ENCODE measurements at places on chromosomes 4 and X.

GRCh38 chr4:21992330-21992729 lies 43.8 kb upstream of the KCNIP4 start:
- no peak for DNase-seq

DNA sequence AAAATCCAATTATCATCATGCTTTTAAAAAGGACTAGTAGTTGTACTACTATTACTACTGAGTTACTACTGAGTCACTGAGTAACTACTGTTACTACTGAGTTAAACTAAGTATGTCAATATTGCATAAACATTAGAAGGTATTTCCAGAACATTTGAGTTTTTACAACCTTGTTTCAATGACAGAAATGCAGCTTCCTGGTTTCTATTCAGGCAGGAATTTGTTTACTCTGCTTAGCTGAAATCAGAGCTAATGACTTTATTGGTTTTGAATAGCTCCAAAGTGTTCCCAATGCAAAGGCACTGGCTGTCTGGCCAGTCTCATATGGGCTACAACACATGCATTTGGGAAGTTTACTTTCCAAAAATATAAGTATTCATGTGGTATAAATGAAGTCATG lies 12.0 kb downstream of the RPS6KA6 start:
- DNase-seq, result no peak

DNA sequence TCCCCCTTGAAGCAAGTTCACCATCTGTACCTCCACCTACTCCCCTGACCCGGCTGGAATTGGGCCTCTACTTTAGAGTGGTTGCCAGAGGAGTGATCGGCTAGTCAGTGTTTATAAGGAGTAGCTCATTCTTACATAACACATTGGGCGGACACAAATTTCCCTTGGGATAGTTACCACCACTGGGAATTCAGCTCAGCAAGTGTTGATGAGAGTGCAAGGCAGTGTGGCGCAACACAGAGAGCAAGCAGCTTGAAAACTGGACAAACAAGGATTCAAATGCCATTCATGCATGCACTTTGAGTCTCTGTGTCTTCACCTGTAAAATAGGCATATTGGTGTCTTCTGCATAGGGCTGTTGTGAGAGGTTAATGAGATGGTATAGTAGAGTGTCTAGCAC lies 92.7 kb downstream of the STK32B start:
- no peak for DNase-seq

DNA sequence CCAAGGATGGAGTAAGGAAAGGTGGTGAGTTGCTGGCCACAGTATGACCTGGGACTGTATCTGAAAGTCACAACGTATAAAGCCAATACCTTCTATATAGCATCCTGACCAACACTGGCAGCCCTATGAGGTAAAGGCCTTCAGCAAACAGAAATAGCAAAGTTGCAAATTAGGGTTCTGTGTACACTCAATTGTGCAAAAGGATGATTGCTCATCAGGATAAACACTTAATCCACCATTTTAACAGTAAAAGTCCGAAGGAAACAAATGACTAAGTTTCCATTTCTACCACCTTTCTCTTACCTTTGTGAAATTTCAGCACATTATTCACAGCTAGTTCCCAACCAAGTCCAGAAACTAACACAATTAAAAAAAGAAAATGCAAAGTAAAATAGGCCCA lies 1.4 kb upstream of the FNIP2 start:
- DNase-seq, result peak; percentile 41

GRCh38 chr4:186021461-186022167 lies 47.3 kb upstream of the TLR3 start:
- DNase-seq, result no peak

GRCh38 chrX:141928432-141928831 lies 24.7 kb downstream of the MAGEC1 start:
- no peak for DNase-seq

DNA sequence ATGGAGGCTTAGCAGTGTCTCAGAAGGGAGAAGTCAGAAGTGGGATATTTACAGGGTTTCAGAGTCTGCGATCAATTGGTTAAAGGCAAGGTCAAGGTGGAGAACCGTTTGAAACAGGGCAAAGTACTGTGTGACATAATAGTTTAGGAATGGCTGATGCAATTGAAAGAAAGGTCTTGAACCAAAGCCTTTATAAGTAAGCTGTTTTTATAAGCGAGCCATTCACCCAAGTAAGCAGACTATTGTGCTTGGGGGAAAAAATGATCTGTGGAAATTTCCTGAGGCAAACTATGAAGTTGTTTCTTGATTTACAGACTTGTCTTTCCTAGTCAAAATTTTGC lies 327.3 kb downstream of the CAMK2D start:
- DNase-seq, result no peak

DNA sequence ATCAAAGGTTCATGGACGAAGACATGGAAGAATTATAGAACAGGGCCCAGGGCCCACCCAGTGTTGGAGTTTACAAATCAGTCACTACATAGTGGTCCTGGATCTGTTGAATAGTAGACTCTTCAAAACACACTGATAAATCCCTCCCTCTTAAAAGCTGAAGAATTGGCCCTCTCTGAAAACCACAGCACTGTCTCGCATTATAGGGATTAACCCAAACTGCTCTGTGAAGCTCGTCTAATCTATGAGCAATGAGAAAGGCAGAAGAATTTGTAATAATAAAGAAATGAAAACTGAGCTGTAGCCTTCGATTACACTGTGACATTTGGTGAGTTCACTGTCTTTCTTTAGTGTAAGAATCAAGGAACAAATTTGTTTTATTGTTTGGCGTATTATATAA lies 92.5 kb upstream of the ZFP42 start:
- no peak for DNase-seq

DNA sequence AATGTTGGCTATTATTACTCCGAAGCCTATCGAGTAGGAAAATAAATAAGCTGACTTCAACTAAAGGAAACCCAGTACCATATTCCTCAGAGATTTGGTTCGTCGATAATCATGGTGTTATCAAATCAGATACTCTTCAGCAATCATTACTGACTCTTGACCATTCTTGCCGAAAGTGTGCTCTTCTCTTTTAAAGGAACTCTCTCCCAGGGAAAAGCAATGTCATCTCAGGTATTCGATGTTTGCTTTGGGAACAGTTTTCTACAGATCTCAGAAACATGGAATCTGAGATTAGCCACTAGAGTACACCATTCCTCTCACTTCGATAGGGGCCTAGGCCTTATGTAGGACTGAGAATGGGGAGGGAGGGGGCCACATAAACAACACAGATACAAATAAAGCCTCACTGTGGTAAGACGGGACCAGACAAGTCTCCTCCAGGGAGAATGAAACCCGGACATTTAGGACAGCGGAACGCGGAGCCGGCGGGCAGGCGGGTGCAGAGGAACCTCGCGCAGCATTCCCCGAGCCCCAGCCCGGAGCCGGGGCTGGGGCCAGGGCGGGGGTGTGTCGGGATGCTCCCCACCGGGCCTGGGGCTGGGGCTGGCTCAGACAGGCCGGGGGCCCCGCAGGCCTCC lies 581 bp downstream of the DNAJB14 start:
- no peak for DNase-seq

- peak; percentile 50 for DNase-seq
Measured at GRCh38 chrX:12771445-12772069, 19.7 kb upstream of the PRPS2 start.

DNA sequence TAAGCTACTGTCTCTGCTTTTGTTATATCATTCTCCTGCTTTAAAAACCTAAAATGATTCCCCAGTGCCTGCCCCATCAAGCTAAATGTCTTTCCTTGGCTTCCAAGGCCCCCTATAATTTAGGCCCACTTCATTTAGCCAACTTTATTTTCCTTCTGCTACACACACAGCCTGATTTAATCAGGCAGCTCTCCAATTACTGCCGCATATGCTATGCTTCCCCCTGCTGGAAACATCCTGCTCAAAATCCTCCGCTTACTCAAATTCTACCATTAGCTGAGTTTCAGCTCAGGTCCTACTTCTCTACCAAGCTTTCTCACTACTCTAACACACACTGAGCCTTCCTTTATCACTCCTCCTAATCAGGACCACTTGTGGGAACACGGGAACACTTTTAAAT lies 17.0 kb downstream of the LAMP2 start:
- no peak for DNase-seq

- DNase-seq, result no peak
Measured at GRCh38 chr4:183405303-183405702, 39.1 kb upstream of the CDKN2AIP start.

- DNase-seq, result no peak
Measured at GRCh38 chr4:152528060-152528459, 7.8 kb downstream of the FBXW7 start.

- DNase-seq, result no peak
Measured at GRCh38 chr4:114512595-114513295, 85.9 kb upstream of the UGT8 start.

DNA sequence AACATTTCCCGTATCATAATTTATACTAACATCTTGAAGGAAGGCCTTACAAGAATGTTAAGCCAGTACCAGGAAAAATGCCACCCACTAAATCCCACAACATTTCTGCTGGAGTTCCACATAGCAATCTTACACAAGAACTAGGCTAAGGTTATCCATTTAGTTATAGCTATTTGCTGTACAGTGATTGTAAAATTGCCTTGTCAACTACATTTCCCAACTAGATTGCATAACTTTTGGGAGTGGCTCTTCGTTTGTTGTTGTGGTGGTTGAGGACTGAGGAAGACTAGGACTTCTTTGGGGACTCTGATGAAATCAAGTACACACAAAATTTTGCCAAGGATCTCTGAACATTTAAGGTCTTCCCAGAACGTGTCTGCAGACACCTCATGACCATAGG lies 8.0 kb downstream of the IBSP start:
- peak; percentile 83 for DNase-seq

- DNase-seq, result no peak
Measured at GRCh38 chr4:165926307-165926706, 53.3 kb downstream of the TLL1 start.

- DNase-seq, result no peak
Measured at GRCh38 chr4:117770269-117771102, 263.8 kb upstream of the NDST3 start.

GRCh38 chr4:52103319-52103718 lies 52.2 kb downstream of the SPATA18 start:
- no peak for DNase-seq

DNA sequence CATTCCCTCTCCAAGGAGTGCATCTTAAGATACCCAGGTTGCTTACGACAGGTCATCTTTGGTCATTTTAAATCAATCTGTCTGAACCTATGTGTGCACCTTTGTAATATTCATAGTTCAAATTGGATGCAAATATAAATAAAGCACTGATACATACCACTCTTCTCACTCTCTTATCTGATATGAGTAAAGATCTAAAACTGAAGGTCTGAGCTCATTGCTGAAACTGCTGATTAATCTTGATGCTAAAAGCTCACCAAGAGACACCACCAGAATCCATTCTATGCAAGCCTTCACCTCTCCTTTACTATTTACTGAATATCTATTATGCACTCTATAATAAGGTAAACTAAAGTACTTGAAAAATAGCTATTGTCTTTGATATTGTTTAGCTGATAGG lies 16.6 kb downstream of the HSD17B13 start:
- no peak for DNase-seq

GRCh38 chr4:26815199-26815598 lies 45.4 kb upstream of the STIM2 start:
- DNase-seq, result no peak

DNA sequence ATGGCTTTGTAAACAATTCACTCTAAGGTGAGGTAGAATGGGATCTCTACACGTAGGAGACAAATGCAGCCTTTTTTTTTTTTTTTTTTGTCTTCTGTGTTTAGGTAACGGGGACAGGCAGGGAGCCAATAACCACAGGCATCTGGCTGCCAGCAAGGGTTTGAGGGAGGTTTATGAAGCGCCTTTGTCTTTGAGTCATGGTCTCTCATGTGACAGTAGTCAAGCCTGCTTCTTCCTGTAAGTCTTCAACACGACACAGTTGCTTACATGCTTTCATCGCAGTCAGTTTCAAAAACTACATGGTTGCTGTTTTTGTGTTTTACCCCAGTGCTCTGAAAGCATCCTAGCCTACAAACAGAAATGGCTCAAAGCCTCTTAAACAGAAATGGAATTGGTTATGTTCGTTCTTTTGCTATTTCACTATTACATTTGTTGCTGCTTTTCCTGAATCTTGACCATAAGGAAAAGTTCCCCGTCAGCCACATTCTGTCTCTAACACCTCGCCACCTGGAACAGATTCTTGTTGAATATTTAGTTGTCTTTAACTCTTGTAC lies 127.8 kb upstream of the METTL14 start:
- DNase-seq, result no peak

DNA sequence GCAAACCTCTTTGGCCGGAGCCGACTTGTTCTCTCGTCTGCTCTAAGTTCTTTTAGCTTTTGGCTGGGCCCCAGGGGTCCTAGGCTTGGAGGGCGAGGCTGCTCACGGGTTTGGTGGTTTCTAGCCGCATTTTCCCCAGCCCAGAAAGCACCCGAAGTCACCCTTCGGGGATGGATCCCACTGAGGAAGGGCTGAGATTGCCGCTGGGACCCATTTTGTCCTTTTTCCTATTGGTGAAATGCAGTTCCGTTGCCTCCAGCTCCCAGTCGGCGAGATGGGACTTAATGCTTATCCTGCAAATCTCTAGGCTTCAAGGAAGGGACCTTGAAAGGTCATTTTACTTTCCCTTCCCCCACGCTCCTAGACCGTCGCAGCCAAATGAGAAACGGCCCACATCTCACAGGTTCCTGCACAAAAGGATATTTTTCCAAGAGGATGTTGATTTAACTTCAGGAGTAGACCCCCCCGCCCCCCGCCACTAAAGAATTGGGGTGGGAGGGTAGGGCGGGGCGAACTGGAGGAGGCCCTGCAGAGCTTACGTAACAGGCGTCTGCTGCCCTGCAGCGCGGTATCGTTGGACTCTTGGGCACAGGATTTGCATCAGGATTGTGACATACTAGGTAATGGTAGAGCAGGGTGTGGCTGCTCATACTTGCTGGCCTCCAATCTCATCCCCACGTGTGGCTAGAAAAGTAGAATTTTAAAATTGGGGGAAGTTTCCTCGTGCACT lies 564 bp downstream of the PGK1 start:
- peak; percentile 63 for DNase-seq

- no peak for DNase-seq
Measured at GRCh38 chr4:38411092-38411491, 252.9 kb upstream of the KLF3 start.

DNA sequence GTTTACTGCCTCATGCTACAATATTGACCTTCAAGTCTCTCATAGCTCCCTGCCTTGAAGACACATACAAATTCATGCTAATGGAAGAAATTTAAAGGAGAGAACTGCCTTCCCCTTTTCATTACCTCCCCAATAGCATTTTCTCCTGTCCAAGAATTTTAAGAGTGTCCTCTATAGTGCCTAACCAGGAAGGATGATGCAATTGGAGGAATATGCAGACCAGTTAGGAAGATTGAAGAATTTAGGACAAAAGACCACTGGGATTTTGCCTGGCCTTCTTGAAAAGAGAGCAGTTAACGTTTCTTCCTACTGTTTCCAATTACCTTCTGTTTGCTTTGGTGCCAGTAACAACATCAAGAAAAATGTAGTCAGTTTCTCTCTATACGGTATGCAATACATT lies 443.9 kb downstream of the INPP4B start:
- no peak for DNase-seq

DNA sequence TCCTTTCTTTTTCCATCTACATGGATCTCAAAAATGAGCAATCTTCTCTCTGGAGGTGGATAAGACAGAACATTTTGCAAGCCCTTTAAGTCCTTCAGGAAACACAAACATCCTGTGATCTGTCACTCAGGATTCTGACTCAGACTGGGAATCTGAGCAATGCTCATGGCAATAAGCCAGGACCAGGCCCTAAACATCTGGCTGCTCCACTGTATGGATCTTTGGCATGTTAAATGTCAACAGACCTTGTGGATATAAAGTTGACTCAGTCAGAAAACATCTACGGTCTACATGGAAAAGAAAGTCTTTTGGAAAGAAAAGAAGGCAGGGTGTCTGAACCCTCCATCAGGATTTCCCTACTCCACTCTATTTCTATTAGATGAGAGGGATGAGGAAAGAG lies 17.8 kb upstream of the CHIC2 start:
- DNase-seq, result no peak

- peak; percentile 23 for DNase-seq
Measured at GRCh38 chr4:128462103-128462783, 174.6 kb upstream of the PGRMC2 start.
